Stimulated activated CD8-positive, alpha-beta memory T cell treated with anti-CD3 and anti-CD28 coated beads, Interleukin-15, amount 100 ng/mL, for 4 hours (primary cell): ENCODE measurements at places on chromosomes 7 and 10.

DNA sequence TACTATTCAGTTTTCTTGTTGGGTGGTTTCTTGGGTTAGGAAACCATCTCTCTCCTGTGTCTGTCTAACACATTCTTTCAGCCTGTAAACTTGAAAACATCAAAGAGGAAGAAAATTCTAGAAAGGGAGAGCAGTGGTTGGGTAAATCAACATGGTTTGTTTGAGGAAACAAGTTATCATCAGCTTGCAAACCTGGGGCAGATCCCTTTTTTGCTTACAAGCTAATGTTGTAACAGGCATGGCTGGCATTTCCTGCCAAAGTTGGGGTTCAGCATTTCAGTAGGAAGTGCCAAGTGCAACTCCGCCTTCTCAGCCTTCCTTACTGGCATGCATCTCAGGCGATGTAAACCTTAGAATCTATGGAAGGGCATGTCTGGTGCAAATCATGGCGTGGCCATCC is 112.6 kb downstream of the EEPD1 start:
- no peak for DNase-seq

DNA sequence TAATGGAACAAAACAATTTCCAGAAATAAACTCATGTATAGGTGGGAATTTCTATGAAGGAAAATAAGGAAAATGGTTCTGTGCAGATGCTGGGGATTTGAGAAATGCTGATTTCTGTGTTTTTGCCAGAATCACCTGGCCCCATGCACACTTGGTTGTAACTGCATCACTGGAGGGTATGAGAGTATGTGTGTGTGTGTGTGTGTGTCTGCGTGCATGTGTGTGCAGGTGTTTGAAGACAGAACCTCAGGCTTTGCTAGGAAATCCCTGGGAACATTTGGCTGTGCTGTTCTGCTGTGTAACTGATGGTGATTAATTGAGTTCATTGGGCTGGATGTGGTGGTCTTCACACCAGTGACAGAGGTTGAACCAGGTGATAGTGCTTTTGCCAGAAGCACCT is 141.6 kb downstream of the CAMK1D start:
- no peak for DNase-seq

- DNase-seq = no peak
Measured at GRCh38 chr10:119061352-119061751, 19.3 kb downstream of the EIF3A start.

- DNase-seq = no peak
Measured at GRCh38 chr10:82037076-82037475, 162.1 kb downstream of the NRG3 start.

DNA sequence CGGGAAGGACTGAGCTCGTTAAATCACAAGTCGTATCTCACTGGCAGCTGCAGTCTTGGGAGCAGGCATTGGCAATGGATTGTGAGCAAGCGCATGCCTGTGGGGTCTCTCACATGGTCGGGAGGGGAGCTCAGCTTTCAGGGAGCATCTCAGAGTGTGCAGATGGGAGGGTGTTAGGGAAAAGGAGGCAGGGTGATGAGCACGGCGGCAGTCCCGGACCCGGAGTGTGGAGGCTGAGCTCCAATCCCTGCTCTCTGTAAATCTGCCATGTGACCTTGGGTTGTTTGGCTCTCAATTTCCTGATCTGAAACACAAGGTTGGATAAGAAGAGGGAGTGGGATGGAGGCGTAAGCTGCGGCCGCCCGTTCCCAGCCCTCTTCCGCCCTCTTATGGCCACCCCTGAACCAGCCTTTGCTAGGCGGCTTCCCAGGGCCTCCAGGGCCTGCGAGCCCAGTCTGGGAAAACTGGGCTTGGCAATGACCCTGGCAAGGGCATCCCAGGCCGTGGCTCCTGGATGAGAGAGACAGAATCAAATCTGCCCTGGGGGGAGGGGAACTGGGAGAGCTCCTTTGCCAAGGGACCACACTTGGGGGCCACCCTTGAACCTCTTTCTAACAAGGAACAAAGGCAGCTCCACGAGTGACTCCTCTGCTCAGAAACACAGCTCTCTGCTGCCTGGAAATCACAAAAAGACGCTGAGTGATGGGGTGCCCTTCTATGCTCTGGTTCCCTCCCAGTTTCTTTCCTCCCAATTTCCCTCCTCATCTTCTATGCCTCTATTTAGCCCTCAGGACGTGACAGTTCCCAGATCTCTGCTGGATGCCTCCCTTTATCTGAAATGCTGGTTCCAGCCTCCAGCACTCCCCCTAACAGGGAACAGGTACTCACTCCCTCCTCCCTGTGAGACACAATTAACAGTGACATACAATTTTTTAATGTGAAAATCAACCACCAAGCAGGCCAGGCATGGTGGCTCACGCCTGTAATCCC is 41.7 kb upstream of the LOXL4 start:
- DNase-seq = no peak

DNA sequence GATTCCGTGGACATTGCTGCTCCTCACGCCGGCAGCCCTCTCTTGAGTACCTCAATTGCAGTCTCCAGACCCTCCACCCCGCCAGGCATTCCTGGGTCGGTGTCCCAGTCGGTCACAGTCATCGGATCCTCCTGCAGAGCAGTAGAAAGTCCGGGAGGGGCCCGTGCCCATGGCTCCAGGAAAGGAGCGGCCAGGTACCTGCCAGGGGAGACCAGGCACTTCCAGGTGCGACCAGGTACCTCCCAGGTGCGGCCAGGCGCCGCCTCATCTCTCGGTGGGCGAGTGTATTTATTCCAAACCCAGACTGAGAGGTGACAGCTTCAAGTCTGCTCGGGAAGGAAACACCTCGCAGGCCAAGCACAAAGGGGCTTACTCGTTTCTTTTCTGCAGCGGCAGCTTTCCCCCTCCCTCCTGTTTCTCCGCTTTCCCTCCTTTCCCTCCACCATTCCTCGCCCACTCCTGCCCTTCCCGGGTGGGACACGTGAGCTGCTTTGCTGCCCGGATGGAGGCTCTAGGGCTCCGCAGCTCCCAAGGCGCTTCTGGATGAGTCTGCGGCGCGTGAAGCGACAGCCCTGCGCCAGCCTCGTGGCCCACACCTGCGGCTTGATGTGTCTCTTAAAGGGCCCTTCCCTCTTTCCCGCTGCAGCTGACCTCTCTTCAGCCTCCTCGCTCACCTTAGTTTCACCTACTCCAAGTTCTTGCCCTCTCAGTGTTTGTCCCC is 39.4 kb upstream of the AGK start:
- no peak for DNase-seq

- DNase-seq = no peak
Measured at GRCh38 chr7:131527456-131527855, 29.0 kb downstream of the PODXL start.

DNA sequence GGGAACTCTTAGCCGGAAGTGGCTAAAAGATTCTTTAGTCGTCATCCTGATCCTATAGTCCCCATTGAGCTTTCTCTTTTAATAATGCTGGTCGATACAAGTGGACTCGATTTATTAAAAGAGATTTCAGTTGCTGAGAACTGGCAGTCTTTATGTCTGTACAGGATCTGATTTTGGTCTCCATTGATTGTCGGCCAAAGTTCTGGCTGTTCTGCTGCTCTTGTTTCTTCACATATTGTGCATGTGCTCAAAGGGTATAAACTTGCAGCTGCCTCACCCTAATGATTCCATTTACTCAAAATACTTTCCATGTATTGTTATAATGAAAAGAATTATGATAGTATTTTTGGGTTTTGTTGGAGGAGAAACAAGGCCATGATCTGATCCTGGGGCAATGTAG is 100.7 kb upstream of the CTTNBP2 start:
- no peak for DNase-seq

- no peak for DNase-seq
Measured at GRCh38 chr10:18542832-18543231, 108.6 kb downstream of the NSUN6 start.

GRCh38 chr10:124037784-124038183 is 55.6 kb downstream of the CHST15 start:
- DNase-seq = no peak
